ENCODE measurements at places on chromosomes 4 and X. TPM values are rescaled to one million over a fixed set of nuclear protein-coding genes. Genes with fewer than 3 reads are reported as not detected.

EFNB1 gene
- 20.7 TPM for total RNA-seq

GRCh38 chrX:37441377-37441776 lies 92.2 kb downstream of the PRRG1 start:
- DNase-seq: no peak

GRCh38 chr4:109588176-109588575 lies 28.1 kb downstream of the MCUB start:
- DNase-seq: no peak

GRCh38 chrX:13805241-13805640 lies 11.7 kb downstream of the GPM6B start:
- no peak for DNase-seq
